ENCODE measurements at places on chromosomes 11 and 22.

- DNase-seq, result peak; percentile 92
Measured at GRCh38 chr11:126132319-126132718, 69.7 kb upstream of the CDON start.

- no peak for DNase-seq
Measured at GRCh38 chr11:36389811-36390210, 93.7 kb downstream of the PRR5L start.

- DNase-seq, result no peak
Measured at GRCh38 chr11:37182031-37182430, 584.0 kb upstream of the RAG2 start.

- no peak for DNase-seq
Measured at GRCh38 chr22:35074583-35074982, 8.6 kb downstream of the ISX start.

GRCh38 chr11:84714316-84714780 is 912.8 kb downstream of the DLG2 start:
- DNase-seq, result peak; percentile 85

- DNase-seq, result no peak
Measured at GRCh38 chr11:108698844-108699642, 34.2 kb downstream of the DDX10 start.

- DNase-seq, result no peak
Measured at GRCh38 chr22:46788441-46789172, 26.2 kb downstream of the TBC1D22A start.

DNA sequence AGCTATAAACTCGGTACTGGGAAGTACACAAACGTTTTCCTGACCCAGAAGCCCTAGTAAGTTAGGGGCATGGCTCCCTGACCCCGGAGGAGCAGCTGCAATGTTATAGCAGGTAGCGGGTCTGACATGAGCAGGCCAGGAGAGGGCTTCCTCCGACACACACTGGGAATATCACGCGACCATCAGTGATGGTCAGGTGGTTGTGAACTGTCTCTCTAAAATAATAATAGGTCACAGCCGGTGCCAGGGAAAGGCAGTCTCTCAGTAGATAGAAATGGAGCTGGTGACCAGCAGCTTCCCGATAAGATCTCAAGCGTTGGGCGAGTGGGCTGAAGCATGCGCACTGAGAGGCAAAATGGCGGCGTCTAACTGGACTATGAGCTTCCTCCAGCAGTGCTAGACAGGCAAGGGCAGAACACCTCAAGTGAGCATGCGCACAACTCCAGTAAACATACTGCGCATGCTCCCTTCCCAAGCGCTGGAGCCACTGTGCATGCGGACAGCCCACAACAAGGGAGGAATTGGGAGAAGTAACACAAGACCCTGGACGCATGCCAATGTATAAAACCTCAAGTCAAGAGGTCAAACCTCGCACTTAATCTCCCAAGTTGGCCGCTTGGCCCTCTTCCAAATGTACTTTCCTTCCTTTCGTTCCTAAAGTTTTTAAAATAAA is 22.3 kb upstream of the TESMIN start:
- peak; percentile 53 for DNase-seq

DNA sequence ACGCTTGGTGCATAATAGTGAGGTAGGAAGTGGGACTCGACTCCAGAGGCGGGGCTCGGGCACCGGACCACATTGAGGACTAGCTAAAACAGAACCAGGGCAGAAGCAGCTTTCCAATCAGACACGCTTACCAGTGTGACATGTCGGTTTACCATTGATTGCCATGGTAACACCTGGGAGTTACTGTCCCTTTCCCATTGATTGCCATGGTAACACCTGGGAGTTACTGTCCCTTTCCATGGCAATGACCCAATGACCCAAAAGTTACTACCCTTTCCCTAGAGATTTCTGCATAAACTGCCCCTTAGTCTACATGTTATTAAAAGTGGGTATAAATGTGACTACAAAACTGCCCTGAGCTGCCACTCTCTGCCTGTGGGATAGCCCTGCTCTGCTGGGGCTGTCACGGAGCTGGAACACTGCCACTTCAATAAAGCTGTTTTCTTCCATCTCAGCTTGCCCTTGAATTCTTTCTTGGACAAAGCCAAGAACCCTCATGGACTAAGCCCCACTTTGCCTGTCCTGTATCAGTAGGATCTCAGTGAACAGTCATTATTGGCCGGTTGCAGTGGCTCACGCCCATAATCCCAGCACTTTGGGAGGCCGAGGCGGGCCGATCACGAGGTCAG is 77.4 kb upstream of the CRYBB3 start:
- DNase-seq, result no peak

GRCh38 chr11:3735827-3736226 is 61.5 kb downstream of the NUP98 start:
- DNase-seq, result peak; percentile 3

DNA sequence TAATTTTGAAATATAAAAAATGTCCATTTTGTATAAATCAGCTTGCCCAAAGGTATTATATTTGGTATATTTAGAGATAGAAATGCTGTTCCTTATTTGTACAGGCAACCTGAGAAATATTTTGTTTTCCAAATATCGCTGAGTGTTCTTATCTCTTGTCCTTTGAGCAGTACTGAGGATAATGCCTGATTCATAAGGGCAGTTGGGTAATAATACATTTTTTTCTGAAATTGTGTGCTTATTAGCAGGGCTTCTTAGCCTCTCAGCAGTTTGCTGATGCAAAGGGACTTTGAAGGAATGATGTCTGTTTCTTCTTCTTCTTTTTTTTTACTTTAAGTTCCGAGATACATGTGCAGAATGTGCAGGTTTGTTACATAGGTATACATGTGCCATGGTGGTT is 69.1 kb downstream of the LDLRAD3 start:
- DNase-seq, result no peak

DNA sequence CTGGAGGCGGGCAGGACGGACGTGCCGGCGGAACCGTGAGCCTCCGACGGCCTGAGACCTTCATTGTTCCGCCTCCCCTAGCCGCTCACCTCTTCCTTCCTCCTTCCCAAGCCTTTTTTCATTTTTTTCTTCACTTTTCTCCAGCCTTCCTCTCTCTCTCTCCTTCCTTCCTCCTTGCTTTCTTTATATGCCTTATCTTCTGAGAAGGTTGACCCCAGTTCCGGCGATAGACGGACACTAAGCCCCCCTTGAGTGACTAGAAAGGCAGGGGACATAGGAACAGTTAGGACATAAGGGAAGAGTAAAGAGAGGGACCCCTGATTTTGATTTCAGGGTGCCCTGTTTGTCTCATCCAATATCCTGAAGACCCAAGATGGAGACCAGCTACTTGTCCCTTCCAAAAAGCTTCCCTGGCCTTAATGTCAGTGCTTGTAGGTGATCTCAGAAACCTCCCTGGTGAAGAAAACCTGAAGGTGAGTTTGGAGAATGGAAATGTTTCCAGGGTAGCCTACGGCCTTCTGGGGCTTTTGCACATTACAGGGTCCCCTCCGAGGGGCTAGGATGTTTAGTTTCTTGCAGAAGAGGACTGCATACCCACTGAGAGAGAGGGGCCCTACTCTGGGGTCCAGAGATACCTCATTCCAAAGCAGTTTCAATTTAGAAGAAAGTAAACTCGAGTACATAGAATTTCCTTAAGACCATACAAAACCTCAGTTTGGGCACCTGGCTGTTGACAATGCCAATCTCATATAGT is 3.5 kb downstream of the ADM start:
- DNase-seq, result peak; percentile 16

DNA sequence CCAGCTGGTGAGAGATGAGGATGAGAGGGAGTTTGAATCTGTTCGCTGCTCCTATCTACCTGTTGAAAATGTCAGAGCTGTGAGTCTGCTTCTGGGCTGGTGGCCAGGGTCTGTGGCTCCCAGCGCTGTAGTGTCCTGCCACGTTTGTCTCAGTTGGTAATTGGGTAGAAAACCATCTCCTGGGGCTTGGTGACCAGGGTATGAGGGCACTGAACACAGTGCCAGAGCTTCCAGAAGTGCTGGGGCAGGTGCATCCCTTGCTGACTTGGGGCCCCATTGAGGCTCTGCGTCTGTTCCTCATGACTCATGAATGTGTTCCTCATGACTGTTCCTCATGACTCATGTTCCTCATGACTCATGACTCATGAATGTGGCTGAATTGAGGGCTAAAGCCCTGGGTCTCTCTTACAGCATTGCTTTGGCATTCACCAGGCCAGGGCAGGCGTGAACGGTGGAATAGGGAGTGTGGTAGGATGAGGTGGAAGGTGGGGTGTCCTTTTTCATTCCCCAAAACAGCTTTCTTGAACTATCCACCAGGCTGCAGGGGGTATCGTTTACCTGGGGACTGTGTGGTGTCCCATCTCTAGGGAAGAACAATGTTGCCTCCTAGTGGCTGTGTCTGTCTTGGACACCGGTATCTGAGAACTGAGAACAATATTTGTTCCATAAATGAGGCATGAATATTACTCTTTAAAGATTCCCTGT is 139.5 kb downstream of the COMMD9 start:
- DNase-seq, result peak; percentile 98

DNA sequence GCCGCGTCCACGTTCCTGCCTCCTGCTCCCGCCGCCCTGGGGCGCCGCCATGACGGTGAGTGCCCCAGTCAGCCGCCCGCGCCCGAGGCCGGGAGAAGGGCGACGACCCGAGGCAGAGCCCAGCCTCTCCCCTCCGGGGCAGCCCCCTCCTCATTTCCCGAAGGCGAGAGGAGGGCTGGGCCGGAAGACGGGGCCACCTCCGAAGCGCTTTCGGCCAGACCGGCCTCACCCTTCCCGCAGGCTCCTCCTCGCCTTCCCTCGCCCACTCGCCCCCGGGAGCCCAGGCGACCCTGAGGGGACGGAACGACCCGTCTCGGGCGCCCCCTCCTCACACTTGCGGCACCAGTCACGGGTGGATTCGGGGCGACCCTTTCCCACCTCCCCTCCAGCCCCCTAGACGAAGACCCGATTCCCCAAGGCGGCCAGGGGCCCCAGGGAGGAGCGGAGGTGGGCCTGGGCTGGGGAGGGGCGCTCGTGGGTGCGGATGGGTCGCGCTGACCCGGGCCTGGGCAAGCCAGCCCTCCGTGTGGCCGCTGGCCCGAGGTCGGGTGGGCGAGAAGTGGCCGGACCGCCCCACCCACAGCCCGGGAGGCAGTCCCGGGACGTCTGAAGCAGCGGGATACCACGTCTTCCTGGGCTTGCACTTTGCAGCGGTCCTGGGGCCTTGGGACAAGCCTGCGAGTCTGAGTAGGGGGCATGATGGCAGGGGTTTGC is 49.7 kb downstream of the TRIOBP start:
- DNase-seq, result peak; percentile 43

- peak; percentile 43 for DNase-seq
Measured at GRCh38 chr11:29009426-29009825, 901.2 kb downstream of the METTL15 start.

GRCh38 chr11:5229356-5229755 is 2.5 kb upstream of the HBB start:
- no peak for DNase-seq

DNA sequence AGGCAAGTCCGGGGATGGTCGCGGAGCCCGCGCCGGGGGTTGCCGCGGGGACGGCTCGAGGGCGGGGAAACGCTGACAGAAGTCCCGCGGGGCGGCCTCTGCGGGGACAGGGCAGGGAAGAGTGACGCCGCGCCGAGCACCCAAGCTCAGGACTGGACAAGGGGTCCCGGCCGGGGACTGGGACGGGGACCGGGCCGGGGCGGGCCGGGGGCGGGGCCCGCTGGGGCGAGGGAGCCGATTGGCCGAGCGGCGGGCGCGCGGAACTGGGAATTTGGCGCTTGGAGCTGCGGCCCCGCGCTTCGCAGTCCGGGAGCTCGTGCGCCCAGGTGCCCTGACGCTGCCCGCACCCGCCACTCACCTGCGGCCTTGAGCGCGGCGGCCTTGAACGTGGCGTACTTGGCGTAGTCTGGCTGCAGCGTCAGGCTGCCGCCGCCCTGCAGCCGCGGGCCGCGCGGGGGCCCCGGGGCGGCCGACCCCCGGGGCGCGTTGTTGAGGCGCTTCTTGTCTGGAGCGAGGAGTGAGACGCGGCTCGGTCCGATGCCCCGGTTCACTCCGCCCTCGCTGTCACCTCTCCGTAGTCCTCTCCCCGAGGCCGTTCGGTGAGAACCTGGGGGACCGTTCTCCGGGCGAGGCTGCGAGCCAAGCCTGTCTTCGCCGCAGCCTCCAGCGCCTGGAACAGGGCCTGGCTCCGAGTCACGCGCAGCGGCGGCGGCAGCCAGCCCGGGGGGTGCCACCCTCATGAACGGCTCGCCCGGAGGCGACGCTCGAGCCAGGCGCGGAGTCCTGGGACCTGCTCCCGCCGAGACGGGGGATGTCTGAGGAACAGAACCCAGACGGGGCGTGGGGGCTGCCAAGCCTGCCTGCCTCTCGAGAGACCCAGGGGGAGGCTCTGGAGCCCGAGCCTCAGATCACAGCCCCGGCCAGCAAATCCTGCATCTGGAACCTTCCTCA is 4.5 kb downstream of the SHISA8 start:
- DNase-seq, result peak; percentile 71

DNA sequence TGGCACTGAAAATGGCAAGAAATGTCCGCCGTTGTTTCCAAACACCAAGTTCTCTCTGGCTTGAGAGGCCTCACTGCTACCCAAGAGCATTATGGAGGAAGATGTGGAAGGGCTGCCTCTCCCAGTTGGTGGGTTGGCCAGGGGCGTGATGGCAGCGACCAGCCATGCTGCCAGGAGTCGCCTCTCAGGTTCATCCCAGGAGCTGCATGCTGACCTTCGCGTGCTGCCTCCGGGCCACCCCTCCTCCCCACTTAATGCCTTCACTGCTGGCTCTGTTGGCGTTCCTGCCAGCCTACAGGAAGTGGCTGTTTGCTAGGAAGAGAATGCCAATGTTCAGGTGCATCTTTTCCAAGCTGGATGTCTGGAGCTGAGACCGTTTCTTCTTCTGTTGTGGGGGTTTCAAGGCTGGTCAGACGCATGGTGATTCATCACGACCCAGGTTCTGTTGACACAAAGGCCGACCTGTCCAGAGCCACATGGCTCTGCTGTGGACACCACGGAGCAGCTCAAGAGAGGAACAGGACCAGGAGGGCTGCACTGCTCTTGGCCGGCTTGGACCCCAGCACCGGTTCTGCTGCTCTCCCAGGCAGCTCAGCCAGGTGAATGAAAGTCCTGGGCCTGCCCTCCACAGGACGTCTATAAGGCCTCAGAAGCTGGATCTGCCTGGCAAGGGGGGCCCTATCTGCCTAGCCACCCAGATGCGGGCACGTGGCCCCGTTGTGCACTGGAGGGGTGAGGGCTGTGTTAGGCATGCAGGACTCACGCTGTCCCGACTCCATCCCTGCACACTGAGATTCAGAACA is 25.1 kb downstream of the TBX1 start:
- no peak for DNase-seq

GRCh38 chr11:36009473-36009872 is 65.6 kb downstream of the LDLRAD3 start:
- peak; percentile 56 for DNase-seq

- no peak for DNase-seq
Measured at GRCh38 chr11:17743026-17743807, 8.6 kb downstream of the KCNC1 start.

- DNase-seq, result no peak
Measured at GRCh38 chr11:3186166-3186953, 21.2 kb upstream of the OSBPL5 start.

- DNase-seq, result no peak
Measured at GRCh38 chr11:76857781-76858410, 2.8 kb upstream of the ACER3 start.

DNA sequence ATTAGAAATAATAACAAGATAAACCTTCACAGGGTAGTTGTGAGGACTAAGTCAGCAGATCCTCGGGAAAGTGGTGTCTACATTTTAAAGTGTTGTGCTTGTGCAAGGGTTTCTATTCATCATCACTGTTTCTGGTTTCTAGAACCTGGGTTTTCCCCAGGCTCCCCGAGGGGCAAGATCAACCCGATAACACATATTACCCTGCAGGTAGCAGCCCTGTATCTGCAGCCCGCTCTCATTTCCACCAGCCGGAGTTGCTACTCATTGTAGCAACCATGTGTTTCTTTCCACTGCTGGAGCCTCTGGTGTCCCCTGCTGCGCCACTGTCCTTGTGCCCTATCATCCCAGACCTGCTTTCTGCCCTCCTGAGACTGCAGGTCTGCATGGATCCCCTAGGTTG is 67.0 kb downstream of the MIAT start:
- DNase-seq, result no peak
